ENCODE measurements at places on chromosomes 7 and 10.

GRCh38 chr7:12686234-12686890 lies 1.1 kb upstream of the ARL4A start:
- no peak for DNase-seq

DNA sequence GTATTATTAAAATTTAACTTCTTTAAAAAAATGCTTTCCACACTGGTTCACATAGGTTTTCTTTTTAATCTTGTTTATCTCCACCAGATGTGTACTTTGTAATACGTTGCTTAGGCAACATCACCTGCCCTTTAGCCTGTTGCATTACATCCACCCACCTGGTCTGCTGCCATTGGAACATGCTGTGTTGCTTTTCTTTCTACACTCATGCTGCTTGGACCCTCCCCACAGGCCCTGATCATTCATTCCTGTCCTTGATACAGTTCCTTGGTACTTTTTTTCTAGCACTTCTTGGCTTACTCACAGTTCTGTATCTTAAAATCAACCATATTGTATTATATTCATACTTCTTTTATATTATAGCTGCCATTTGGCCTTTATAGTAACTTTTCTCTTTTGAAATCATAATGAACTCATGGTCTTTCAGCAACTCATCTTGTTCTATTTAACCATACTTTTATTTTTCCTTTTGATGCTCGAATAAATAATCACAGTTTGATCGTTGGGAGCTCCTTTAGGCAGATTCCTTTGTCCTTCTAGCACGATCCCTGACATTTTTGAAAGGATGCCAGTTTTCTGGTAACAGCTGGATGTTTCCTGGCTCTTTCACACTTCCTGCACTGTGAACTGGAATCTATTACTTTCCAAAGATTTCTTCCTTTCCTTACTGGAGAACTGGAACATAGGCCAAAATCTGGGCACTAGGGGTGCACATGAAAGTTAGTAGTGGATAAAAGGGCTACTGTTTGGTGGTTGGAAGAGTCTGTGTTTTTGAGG lies 125.1 kb downstream of the CDK14 start:
- DNase-seq = peak; percentile 94

DNA sequence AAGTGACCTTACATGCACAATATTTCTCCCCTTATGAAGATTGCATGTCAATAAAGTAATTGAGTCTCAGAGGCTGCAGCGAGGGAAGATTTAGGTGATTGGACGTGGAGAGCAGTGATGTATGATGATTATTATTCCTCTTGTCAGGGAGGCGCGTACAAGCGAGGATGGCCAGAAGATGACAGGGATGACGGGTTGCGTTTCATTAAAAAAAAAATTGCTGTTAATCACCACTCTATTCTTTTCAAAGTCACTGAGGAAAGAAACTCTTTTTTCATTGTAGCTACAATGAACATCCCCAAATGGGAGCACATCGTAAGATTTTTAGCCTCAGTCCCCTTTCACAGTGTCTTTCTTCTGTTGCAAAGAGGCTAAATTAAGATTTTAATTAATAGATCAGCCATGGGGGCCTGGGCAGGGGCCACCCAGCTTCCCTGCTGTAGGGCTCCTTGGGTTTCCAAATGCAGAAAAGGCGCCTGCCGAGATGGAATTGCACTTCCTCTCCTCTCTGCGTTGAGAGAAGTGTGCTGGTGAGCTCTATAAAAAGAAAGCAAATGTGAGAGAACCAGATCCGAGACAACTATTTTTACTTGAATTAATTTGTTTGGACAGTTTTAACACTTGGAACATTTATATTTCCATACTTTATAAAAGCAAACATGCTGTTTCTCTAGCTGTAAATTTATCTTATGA lies 998.1 kb downstream of the LRMDA start:
- no peak for DNase-seq

DNA sequence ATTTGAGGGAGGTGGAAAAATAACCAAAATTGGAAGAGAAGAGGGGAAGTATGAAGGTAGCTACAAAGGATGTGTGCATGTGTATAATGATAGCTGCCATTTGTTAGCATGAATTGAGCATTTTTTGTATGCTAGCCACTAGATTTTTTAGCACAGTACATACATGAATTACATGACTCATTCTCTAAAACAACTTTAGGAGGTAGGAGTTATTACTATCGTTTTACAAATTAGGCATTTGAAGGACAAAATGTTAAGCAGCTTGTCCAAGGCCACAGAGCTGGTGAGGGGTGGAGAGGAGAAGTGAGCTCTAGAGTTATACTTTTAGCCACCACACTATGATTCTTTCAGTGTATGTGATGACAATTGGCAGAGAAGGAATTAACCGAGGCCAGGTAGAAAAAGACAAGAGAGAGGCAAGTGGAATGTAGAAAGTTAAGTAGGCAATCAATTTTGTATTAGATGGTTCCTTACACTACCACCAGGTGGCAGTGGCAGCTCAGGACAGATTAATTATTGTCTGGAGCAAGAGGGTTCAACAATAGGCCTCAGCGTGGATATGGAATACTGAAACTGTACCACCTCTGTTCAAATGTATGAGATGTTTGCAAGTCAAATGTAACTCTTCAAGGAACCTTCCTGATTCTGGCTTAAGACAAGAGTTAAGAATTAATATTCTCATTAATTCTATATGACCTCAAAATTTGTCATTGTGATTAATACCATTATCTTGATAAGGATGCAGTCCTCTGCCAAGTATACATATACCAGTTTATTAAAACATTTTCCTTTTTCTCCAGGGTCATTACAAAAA lies 128.0 kb downstream of the MBL2 start:
- DNase-seq = no peak

DNA sequence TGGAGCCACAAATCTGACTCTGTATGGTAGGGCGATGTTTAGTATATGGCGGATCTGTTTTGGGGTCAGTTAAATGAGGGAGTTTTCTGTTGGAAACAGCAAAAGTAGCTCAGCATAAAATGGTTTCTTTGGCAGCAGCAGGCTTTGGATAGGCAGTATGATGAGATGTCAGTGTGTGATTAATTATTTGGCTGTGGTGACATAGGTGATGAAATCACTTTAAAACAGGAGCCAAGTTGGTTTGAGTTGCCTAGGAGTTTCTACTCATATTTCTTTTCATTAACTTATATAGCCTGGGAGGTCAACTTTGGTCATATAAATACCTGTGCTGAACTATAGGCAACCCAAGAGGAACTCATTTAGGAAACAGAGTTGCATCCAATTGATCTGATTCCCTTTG lies 291.2 kb downstream of the LRMDA start:
- DNase-seq = no peak

GRCh38 chr7:78090616-78091015 lies 292.0 kb downstream of the PHTF2 start:
- no peak for DNase-seq

- no peak for DNase-seq
Measured at GRCh38 chr10:24652381-24652957, 71.2 kb downstream of the ARHGAP21 start.

GRCh38 chr7:66741710-66742049 lies 1.1 kb downstream of the RABGEF1 start:
- DNase-seq = no peak

- no peak for DNase-seq
Measured at GRCh38 chr10:28559618-28560017, 26.7 kb downstream of the WAC start.

GRCh38 chr10:51086710-51087109 lies 12.4 kb downstream of the PRKG1 start:
- DNase-seq = no peak

- no peak for DNase-seq
Measured at GRCh38 chr10:77940627-77941026, 14.1 kb upstream of the DLG5 start.

DNA sequence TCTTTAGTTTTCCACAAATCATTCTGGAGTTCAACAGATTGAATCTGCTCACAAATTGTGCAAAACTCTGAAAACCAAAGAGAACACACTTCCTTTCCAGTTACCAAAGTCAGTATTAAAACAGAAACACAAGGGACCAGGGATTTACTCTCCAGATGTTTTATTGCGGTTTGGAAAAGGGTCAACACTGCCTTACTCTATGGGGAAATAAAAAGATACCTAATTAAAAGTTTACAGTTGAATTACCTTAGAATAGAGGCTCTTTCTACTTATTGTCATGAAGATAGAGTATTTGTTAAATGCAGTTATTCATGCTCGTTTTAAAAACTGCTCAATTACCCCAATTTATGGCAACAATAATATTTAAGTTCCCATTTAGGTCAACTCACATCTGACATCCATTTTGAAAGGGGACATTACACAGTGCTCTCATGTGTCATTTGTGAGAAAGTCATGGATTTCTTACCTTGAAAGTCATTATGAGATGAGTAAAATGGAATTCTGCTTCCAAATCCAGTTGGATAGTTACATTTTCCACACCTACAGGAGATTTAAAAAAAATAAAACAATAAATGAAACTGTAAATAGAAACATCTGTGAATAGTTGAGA lies 8.4 kb downstream of the LAMB1 start:
- no peak for DNase-seq

GRCh38 chr10:27599546-27599945 lies 95.4 kb downstream of the RAB18 start:
- no peak for DNase-seq

GRCh38 chr7:29637374-29637773 lies 73.7 kb downstream of the PRR15 start:
- no peak for DNase-seq

GRCh38 chr10:102327002-102327401 lies 68.5 kb upstream of the NFKB2 start:
- no peak for DNase-seq

- no peak for DNase-seq
Measured at GRCh38 chr10:46077731-46078413, 31.8 kb upstream of the MSMB start.

- no peak for DNase-seq
Measured at GRCh38 chr7:155071121-155071651, 1.1 kb downstream of the HTR5A start.

GRCh38 chr7:67489881-67490280 lies 493.2 kb downstream of the TYW1 start:
- no peak for DNase-seq

DNA sequence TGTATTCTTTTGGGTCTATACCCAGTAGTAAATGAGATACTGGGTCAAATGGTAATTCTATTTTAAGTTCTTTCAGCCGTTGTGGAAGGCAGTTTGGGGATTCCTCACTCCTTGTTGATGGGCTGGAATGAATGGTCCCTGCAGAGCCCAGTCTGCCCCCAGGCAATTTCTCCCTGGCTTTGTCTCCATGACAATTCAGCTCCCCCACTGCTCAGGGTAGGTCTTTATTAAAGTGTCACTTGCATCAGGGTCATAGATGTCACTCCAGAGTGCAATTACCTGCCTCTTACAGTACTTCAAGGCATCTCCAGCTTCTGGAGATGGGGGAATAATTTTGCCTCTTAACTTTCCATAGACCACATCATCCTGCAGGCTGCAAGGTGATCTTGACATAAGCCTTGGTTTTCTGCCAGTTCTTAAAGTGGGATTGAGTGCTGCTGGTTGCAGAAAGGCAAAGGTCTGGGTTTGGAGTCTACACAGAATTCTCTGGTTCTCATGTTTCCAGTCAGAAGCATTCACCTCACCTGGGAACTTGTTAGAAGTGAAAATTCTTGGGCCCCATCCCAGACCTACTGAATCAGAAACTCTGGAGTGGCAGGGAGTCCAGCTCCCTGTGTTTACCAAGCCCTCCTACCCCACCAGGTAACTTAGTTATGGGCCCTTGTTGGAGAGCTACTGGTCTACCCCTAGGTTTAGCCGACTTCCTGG lies 442.4 kb downstream of the GALNT17 start:
- no peak for DNase-seq

DNA sequence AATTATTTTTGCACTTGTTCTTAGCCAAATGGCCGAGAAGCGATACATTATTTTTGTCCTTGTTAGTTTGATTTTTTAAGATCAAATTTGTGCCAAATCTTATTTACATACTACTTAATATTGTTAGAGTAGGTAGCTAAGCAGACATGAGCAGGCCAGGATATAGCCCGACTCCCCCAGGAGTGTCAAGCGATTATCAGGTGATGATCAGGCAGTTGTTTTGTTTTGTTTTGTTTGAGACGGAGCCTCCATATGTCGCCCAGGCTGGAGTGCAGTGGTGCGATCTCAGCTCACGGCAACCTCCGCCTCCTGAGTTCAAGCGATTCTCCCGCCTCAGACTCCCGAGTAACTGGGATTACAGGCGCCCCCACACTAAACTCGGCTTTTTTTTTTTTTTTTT lies 71.1 kb downstream of the LYZL2 start:
- no peak for DNase-seq

GRCh38 chr10:50951365-50951764 lies 65.9 kb upstream of the A1CF start:
- no peak for DNase-seq

DNA sequence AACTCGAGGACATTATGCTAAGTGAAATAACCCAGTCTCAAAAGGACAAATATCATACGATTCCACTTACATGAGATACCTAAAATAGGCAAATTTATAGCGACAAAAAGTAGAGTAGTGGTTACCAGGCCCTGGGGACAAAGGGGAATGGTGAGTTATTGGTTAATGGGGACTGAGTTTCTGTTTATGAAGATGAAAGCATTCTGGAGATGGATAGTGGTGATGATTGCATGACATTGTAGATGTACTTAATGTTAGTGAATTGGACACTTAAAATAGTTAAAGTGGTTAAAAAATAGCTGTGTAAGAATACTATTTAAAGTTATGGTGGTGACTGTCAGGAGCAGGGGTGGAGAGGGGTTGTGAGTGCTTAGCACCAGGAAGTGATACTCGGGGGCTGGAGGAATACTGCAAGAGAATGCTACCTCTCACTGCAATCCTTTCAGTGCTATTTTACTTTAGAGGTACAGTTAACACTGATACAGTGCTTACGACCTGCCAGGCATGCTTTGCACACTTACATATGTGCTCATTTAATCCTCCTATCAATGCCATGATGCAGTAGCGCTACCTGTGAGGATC lies 16.7 kb upstream of the TEX36 start:
- DNase-seq = no peak

DNA sequence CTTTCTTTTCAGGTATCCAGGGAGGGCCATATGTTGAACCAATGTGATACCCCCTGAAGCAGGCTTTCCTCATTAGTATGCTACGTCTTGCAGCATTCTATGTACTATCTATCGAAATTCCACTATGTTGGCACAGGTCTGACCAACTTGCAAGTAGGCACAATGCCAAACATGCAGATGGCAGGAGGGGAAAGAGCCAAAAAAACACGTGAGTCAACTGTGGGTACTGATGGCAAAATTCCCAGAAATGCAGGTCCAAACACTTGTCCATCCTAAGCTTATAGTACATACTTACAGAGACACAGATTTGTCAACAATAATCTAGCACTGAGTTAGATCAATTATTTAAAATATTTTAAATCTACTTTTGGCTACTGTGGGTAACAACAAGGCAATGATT lies 394.9 kb downstream of the DGKB start:
- DNase-seq = no peak

GRCh38 chr10:74987339-74988053 lies 124.0 kb upstream of the SAMD8 start:
- no peak for DNase-seq

All from SK-N-MC (cell line).